Activated CD4-positive, alpha-beta T cell treated with anti-CD3 and anti-CD28 coated beads, Interleukin-2, amount 50 U/mL, for 4 hours (primary cell): ENCODE measurements at places on chromosomes 2 and 18.

DNA sequence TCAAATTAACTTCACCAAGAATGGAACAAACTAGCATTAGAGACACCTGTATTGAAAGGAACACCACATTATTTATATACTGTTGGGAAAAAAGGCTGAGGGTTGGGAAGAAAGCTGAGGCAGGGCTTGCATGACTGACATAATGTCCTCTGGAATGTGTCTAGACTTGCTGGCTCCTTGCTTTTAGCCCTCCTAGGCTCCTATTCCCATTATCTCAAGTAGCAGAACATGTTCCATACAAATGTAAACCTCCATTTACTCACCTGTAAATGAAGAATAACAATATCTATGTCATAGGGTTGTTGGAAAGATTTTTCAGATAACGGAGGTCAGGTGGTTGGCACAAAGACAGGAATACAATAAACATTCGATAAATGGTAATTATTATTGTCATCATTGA, 976 bp upstream of the ACADL start:
- DNase-seq = no peak

- no peak for DNase-seq
Measured at GRCh38 chr2:98806236-98806697, 75.3 kb upstream of the MGAT4A start.

GRCh38 chr2:42941633-42942176, 149.3 kb upstream of the HAAO start:
- no peak for DNase-seq

DNA sequence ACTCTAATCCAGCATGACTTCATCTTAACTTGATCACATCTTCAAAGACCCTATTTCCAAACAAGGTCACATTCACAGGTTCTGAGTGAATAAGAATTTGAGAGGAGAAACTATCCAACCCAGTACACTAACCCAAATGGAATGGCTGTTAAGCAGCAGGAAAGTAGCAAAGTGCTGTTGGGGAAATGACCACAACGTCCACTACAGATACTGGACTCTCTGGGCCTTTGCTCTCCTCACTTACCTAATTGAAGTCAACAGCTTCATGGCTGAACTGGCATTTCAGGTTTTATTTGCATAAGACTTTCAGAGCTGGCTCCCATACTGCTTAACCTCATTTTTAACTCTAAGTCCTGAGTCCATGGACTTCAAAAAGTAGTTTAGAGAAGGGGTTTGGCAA, 38.0 kb upstream of the ACVR2A start:
- no peak for DNase-seq

DNA sequence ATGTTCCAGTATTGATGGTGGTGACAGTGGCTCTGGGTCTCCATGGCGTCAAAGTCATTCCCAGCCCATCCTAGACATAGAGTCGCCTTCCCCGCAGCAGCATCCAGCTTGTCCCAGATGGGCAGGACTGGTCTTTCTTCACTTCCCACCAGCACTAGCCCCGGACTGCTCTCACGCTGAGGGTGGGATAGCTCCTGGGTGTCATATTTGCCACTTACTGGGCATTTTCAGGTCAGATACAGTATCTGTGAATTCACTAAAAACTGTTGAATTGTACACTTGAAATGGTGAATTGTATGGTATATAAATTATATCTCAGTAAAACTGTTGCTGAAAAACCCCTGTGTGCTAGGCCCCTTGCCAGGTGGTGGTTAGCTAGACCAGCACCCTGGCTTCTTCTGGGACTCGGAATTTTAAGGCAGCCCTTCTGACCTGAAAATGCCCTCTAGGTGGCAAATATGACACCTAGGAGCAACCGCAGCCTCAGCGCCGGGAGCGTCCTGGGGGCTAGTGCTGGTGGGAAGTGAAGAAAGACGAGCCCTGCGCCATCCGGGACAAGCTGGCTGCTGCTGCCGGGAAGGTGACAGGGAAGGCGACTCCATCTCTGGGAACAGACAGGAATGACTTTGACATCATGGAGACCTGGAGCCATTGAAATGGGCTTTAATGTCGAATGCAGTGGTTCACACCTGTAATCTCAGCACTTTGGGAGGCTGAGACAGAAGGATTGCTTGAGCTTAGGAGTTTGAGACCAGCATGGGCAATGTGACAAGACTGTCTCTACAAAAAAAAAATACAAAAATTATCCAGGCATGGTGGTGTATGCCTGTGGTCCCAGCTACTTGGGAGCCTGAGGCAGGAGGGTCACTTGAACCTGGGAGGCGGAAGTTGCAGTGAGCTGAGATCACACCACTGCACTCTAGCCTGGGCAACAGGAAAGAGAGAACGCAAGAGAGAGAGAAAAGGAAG, 56.2 kb downstream of the DDX1 start:
- DNase-seq = no peak

- no peak for DNase-seq
Measured at GRCh38 chr2:215031321-215031720, 107.1 kb downstream of the ABCA12 start.

GRCh38 chr2:237700512-237701032, 73.2 kb downstream of the LRRFIP1 start:
- DNase-seq = peak; percentile 87

- peak; percentile 35 for DNase-seq
Measured at GRCh38 chr18:49858309-49859020, 45.1 kb upstream of the ACAA2 start.

- no peak for DNase-seq
Measured at GRCh38 chr2:237479747-237480146, 7.3 kb upstream of the MLPH start.

- DNase-seq = no peak
Measured at GRCh38 chr18:27120246-27120645, 64.9 kb downstream of the CHST9 start.

DNA sequence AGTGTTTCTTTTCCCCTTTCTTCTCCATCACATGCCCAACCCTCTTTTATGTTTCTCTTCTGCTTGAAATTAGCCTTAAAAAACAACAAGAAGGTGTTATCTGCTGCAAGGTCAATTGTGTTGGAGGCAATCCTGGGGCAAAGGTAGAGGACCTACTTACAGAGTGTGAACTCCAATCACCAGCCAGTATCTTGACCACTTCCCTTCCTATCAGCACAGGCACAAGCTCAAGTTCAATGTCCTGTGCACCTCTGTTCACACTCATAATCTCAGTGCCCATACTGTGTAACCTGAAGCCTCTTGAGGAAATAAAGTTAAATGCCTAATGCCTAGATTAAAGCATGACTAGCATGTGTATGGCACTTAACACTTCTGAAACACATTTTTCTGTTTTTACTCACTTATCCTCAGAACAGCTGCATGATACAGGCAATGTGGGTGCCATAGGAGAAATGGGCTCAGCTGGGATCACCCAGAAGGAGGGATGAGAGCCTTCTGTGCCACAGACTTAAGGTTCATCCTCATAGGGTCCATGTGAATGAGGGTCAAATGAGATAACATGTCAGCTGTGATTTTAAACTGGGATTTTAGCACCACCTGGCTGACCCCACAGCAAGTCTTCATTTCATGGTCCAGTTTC, 701.5 kb downstream of the BCL11A start:
- DNase-seq = no peak

DNA sequence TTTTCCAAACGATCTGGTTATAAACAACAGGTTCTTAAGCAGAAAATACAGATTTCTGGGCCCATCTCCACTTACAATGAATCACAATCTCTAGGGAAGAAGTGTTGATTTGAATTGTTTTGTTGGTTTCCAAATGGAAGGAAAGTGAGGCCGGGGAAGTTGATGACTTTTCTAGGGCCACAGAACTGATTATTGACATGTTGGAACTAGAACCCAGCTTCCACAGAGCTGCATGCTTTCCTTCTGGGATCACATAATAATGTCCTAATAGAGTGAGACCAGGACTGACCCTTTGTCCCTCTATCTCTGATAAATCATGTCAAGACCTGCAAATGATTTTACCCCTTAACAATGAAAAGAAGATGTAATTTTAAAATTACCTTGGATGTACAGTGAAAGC, 332.2 kb downstream of the OSR1 start:
- DNase-seq = no peak

DNA sequence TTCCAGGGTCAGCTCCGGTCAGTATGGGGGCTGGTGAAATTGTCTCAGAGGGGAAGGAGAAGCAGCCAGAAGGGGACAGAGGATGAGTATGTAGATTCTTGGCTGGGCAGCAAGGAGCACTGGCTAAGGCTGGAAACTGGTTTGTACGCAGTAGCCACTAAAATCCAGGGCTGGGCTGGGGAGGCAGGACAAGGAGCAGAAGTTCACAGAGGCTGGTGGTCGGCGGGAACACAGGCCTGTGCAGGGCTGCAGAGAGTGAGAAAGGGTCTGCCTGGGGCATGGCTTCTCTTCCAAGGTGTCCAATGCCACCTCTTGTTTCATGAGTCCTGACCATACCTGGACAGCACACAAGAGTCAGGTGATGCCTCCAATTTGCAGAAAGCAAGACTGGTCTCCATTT, 94.4 kb upstream of the HDAC4 start:
- no peak for DNase-seq

- DNase-seq = no peak
Measured at GRCh38 chr2:72394541-72395070, 246.9 kb upstream of the CYP26B1 start.

DNA sequence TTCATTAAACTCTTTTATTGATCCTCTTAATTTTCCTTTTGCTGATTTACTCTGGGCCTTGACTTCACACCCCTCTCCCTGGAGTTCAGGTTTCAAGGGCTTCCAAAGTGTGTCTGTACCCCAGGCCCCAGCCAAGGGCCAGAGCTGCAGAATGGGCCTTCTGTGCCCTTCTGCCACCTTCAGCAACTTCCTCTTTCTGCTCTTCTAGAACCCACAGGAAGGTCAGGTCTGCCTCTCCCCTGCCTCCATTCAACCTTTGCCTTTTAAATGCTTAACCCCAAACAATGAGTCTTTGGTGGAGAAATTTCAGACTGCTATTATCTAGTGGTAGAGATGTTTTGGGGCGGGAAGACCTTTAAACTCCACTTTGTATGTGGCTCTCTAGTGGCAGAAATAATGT, 63.1 kb downstream of the TSN start:
- no peak for DNase-seq
